Thoracic aorta (tissue), 2 donors: ENCODE measurements at places on chromosomes 1 and 21.
A peak's percentile ranks its signal among the peaks of the same experiment; 100 is the strongest.

DNA sequence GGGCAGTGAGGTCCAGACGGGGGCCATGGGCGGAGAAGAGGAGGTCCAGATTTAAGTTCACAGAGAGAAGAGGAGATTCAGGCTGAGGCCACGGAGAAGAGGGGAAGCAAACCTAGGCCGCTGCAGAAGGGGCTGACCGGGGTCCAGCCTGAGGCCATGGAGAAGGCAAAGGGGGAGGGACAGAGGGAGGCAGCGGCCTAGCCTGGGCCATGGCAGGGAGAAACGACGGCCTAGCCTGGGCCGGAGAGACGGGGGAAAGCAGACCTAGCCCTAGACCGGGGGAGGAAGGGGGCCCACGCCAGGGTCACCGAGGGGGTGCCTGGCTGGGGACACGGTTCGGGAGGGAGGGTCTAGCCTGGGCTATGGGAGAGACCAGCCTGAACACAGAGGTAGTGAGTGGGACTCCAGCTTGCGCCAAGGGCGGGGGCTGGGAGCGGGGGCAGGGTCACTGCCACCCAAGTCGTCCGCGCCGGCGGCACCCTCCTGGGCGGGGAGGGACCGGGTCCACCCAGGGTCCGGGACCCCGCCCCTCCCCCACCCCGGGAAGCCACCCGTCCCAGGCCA is 459 bp downstream of the CAPZB start:
- peak overlapping the region; percentile 90 for H3K4me3 ChIP-seq
- no peak for DNase-seq
- H3K27me3 ChIP-seq = no peaks in the 10 kb centered on the region
- H3K4me1 ChIP-seq = peaks cover 65% of the 10 kb centered on the region

GRCh38 chr21:41011098-41011731 is 156.7 kb upstream of the BACE2 start:
- no peak overlapping the region for H3K27ac ChIP-seq
- H3K27me3 ChIP-seq = no peaks in the 10 kb centered on the region
- H3K36me3 ChIP-seq = no peaks in the 10 kb centered on the region
- H3K4me1 ChIP-seq = no peaks in the 10 kb centered on the region
- DNase-seq = no peak

DNA sequence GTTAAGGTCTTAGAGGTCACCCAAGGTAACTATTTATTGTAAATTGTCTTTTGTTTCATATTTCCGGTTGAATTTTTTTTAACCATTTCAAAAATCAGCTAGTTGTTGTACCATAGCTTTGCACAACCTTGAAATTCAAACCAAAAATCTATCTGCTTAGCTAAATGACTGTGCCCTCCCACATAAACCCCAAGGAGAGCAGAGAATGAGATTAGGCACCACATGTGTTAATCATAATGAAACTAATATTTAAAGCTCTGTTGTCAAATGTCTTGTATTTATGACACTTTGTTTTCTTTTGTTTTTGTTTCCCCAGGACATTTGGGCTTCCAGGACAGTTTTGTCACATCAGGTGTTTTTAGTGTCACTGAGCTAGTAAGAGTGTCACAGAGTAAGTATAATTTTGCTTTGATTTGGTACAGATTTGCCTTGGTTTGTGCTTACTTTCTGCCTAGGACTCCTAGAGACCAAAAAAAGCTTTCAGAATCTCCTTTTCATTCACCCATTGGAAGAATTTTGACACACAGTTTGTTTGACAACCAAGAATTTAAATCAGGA is 249.9 kb downstream of the NFIA start:
- no peak overlapping the region for H3K4me3 ChIP-seq
- peaks cover 37% of the 10 kb centered on the region for H3K4me1 ChIP-seq
- H3K27ac ChIP-seq = no peak overlapping the region
- DNase-seq = no peak
- no peaks in the 10 kb centered on the region for H3K27me3 ChIP-seq
- peaks cover 3% of the 10 kb centered on the region for H3K36me3 ChIP-seq

DNA sequence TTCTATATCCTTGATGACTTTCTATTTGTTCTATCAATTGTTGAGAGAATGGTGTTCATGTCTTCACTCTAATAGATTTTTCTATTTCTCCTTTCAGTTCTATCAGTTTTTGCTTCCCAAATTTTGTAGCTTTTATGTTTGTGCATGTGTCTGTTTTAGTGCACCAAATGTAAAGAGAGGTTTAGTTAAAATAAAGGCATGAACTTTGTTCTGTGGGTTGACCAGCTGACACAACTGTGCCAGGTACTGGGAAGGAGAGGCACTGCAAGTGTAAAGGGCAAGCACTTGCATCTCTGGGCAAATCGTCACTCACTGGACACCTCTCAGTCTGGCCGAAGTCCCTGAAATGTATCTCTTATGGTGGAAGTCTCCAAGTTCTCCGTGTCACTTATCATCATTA is 38.6 kb upstream of the ABCD3 start:
- H3K27ac ChIP-seq = no peak overlapping the region
- no peaks in the 10 kb centered on the region for H3K27me3 ChIP-seq
- DNase-seq = no peak
- H3K4me3 ChIP-seq = no peak overlapping the region

- no peaks in the 10 kb centered on the region for H3K4me1 ChIP-seq
- no peaks in the 10 kb centered on the region for H3K27me3 ChIP-seq
Measured at GRCh38 chr21:43605320-43606215, 53.7 kb downstream of the HSF2BP start.

GRCh38 chr1:244439391-244440032 is 12.2 kb downstream of the ADSS2 start:
- H3K4me3 ChIP-seq = no peak overlapping the region
- H3K4me1 ChIP-seq = peaks cover 24% of the 10 kb centered on the region
- peaks cover 5% of the 10 kb centered on the region for H3K36me3 ChIP-seq

- no peak for DNase-seq
- H3K4me1 ChIP-seq = peaks cover 23% of the 10 kb centered on the region
- H3K36me3 ChIP-seq = no peaks in the 10 kb centered on the region
- H3K4me3 ChIP-seq = no peak overlapping the region
- H3K27me3 ChIP-seq = no peaks in the 10 kb centered on the region
Measured at GRCh38 chr1:20612221-20612746, 21.0 kb upstream of the PINK1 start.

DNA sequence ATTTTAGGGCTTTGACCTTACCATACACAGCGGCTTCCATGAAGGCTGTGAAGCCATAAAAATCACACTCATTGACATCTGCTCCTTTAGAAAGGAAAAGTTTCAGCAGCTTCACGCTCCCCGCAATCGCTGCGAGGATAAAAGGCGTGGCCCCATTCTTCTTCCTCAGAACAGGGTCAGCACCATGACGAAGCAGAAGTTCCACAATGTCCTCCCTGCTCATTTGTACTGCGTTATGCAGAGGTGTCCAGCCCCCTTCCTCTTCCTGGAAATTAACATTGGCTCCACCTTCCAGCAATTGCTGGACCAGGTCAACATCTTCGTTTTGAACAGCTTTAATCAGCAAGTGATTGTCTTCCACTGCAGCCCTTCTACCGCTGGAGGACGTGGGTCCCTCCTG is 2.7 kb downstream of the RNASEL start:
- peaks cover 10% of the 10 kb centered on the region for H3K36me3 ChIP-seq
- H3K27ac ChIP-seq = no peak overlapping the region
- H3K4me1 ChIP-seq = peaks cover 12% of the 10 kb centered on the region
- no peaks in the 10 kb centered on the region for H3K27me3 ChIP-seq

DNA sequence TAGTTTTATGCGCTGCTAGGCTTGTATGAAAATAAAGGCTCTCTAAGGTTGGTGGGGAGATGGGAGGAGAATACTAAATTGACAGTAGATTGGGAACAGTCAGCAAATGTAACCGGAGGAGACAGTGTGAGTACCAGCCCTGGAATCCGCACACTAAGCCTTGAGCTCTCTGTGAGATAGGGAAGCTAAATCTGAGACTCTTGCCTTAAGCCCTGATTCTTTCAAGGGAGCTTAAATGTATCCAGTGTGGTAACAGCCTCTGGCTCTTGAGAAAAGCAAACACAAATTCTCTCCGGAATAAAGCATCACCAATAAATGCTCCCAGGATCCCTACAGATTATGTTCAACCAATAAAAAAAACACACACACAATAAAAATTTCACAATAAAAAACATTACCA is 33.0 kb upstream of the PDPN start:
- no peak overlapping the region for H3K4me3 ChIP-seq
- no peaks in the 10 kb centered on the region for H3K27me3 ChIP-seq
- DNase-seq = no peak
- no peaks in the 10 kb centered on the region for H3K36me3 ChIP-seq
- no peak overlapping the region for H3K27ac ChIP-seq
- no peaks in the 10 kb centered on the region for H3K4me1 ChIP-seq

- no peaks in the 10 kb centered on the region for H3K36me3 ChIP-seq
- peaks cover 6% of the 10 kb centered on the region for H3K4me1 ChIP-seq
- no peak overlapping the region for H3K4me3 ChIP-seq
- no peaks in the 10 kb centered on the region for H3K27me3 ChIP-seq
Measured at GRCh38 chr1:68332041-68332440, 99.7 kb upstream of the WLS start.

DNA sequence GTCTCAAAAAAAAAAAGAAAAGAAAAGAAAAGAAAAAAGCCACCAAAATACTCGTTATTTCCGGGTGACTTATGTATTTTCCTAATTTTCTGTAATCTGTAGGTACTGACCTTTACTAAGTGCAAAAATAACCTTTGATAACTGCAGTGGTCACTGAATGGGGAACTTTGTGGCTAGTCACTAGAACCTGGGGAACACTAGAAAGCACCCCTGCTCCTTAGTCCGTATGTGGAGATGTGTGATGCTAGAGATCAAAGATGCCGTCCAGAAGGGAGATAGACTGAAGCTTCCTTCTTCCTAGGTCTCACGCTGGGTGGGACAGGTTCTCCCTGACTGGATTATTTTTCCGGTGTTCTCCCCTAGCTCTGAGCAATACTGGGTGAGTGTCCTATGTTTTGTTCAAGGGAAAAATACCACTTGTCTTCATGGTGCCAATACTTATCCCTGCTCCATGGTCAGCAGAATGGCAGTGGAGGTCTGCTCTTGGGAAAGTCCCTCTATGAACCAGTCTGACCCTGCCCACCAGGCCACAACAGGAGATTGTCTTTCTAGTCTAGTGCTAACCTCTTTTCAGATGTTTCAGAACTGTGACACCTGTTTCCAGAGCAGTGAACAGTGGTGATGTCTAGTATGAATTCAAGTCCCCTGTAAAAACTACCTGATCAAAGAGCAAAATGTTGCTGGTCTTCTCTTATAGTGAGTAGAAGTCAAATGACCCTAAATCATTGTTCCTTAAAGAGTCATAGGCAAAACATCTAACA is 39.9 kb downstream of the GTF2B start:
- H3K36me3 ChIP-seq = peaks cover 13% of the 10 kb centered on the region
- H3K4me1 ChIP-seq = no peaks in the 10 kb centered on the region
- no peaks in the 10 kb centered on the region for H3K27me3 ChIP-seq
- no peak overlapping the region for H3K4me3 ChIP-seq

DNA sequence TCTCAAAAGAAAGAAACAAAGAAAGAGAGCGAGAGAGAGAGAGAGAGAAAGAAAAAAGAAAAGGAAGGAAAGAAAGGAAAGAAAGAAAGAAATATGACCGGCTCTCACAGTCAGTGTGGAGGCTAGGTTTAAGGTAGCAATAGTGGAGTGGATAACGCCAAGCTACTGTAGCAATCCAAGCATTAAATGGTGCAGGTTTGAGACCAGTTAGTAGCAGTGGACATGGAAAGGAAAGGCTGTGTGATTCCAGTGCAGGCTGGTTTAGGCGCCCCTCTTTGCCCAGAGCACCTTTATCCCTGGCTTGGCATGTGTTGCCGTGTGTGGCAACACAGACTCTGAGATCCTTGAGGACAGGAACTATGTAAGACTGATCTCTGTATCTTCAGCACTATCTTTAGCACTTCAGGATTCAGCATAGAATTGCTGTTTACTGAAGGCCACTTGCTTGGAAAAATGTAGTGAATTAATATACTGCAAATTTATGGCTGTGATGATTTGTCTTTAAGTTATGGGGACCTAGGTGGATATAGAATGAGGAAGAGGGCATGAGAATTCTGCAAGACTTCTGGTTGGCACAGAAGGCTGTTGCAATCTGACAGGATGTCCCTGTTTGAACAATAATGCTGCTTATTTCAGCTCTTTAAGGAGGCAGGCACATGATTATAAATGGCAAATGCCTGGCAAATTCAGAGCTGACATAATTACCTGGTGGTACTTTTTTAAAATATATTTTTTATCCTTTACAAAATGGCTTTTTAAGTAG is 10.8 kb upstream of the OSBPL9 start:
- H3K36me3 ChIP-seq = no peaks in the 10 kb centered on the region
- DNase-seq = no peak
- no peaks in the 10 kb centered on the region for H3K27me3 ChIP-seq
- no peak overlapping the region for H3K27ac ChIP-seq

GRCh38 chr1:17466359-17466758 is 26.9 kb upstream of the RCC2 start:
- no peaks in the 10 kb centered on the region for H3K36me3 ChIP-seq
- no peak overlapping the region for H3K4me3 ChIP-seq
- H3K4me1 ChIP-seq = no peaks in the 10 kb centered on the region
- DNase-seq = no peak
- H3K27me3 ChIP-seq = no peaks in the 10 kb centered on the region

GRCh38 chr1:199646761-199647160 is 380.7 kb upstream of the NR5A2 start:
- no peaks in the 10 kb centered on the region for H3K27me3 ChIP-seq
- no peaks in the 10 kb centered on the region for H3K4me1 ChIP-seq
- no peaks in the 10 kb centered on the region for H3K36me3 ChIP-seq
- H3K4me3 ChIP-seq = no peak overlapping the region
- no peak overlapping the region for H3K27ac ChIP-seq
- DNase-seq = no peak

DNA sequence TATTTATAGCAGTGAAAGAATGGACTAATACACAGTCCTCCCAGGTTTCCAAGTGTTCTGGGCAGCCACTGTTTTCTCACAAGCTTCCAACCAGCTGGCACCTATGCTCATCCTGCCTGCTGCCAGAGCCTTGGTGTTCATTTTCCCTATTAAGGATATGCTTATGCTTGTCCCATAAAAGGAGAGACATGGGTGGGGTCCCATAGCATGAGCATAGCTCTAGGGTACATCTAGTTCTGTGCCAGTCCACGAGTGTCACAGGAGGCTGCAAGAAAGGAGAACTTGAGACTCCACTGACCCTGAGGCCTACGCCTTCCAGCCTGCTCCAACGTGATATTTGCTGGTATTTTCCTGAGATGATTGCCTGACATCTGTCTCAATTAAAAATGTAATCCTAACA is 192.4 kb upstream of the PTGFR start:
- H3K36me3 ChIP-seq = no peaks in the 10 kb centered on the region
- H3K4me3 ChIP-seq = no peak overlapping the region
- H3K4me1 ChIP-seq = no peaks in the 10 kb centered on the region
- no peak for DNase-seq

DNA sequence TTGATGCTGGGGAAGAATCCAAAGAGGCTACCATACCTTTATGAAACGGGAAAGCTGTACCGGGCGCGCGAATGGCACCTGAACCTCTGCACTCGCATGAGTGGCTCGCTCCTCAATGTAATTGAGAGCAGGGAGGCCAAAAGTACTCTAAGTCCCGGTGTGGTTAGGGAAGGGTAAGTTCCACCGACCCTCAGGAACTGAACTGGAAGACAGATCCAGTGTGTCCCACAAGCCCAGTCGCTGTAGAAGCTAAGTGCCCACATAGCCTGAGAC is 1.0 kb downstream of the GATAD2B start:
- H3K4me1 ChIP-seq = peaks cover 31% of the 10 kb centered on the region
- H3K4me3 ChIP-seq = peak overlapping the region; percentile 76
- H3K27me3 ChIP-seq = no peaks in the 10 kb centered on the region
- no peak for DNase-seq
